Small intestine (tissue), 16 donors: ENCODE measurements at places on chromosomes 5 and 9.

DNA sequence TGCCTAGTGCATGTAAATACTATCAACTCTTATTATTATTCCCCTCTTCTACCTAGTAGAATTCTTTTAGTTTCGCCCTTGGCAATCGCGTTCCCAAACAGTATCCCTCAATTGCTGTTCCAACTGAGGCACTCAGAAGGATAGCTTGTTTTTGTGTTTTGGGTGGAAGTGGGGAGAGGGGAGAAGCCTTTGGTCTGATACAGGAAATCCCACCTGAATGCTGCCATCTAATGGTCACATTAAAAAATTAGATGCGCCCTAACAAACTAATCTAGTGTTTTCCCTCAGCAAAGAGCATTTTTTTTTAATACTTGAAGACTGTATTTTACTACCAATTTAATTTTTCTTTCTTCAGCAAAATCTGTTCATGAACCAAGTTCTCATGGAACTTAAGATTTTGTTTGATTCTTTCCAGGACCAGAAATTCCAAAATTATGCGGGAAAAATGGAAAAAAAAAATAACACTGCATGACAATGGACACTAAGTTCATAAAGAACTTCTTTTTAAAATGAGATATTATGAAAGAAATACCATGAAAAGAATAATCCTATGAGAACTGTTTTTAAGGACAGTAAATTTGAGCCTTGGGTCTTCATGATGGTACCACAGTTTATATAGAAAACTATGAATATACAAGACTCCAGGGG is 22.2 kb upstream of the GLDC start:
- peak; percentile 40 for DNase-seq
- no peak overlapping the region for H3K27ac ChIP-seq
- H3K27me3 ChIP-seq: no peaks in the 10 kb centered on the region
- no peaks in the 10 kb centered on the region for H3K4me1 ChIP-seq
- no peaks in the 10 kb centered on the region for H3K36me3 ChIP-seq
- H3K4me3 ChIP-seq: no peak overlapping the region

- DNase-seq: no peak
- no peaks in the 10 kb centered on the region for H3K27me3 ChIP-seq
- no peaks in the 10 kb centered on the region for H3K36me3 ChIP-seq
- no peaks in the 10 kb centered on the region for H3K4me1 ChIP-seq
- no peak overlapping the region for H3K4me3 ChIP-seq
- H3K27ac ChIP-seq: no peak overlapping the region
These were observed 106.7 kb upstream of the PTPN3 start for GRCh38 chr9:109604781-109605180.

GRCh38 chr9:97668485-97668884 is 28.7 kb downstream of the XPA start:
- H3K27ac ChIP-seq: no peak overlapping the region
- no peaks in the 10 kb centered on the region for H3K27me3 ChIP-seq
- no peak for DNase-seq
- no peaks in the 10 kb centered on the region for H3K4me1 ChIP-seq

DNA sequence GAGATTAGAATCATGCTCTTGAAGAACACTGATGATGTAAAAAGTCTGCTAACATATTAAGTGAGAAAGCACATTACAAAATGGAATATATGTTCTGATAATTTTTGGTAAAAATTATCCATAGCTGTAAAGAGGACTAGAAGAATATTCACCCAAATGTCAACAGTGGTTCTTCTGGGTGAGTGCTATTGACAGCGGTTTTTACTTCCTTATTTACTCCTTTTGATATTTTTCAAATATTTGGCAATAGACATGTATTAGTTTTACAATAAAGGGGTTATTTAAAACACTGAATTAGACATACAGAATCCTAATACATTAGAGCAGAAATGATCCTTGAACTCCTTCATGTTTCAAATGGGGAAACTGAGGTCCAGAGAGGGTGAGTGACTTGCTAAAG is 26.9 kb upstream of the MEGF9 start:
- no peaks in the 10 kb centered on the region for H3K4me1 ChIP-seq
- no peaks in the 10 kb centered on the region for H3K36me3 ChIP-seq
- no peaks in the 10 kb centered on the region for H3K27me3 ChIP-seq

GRCh38 chr5:132751444-132751843 is 4.2 kb downstream of the CCNI2 start:
- no peaks in the 10 kb centered on the region for H3K27me3 ChIP-seq
- H3K27ac ChIP-seq: no peak overlapping the region
- DNase-seq: no peak
- H3K4me3 ChIP-seq: no peak overlapping the region
- peaks cover 29% of the 10 kb centered on the region for H3K36me3 ChIP-seq

DNA sequence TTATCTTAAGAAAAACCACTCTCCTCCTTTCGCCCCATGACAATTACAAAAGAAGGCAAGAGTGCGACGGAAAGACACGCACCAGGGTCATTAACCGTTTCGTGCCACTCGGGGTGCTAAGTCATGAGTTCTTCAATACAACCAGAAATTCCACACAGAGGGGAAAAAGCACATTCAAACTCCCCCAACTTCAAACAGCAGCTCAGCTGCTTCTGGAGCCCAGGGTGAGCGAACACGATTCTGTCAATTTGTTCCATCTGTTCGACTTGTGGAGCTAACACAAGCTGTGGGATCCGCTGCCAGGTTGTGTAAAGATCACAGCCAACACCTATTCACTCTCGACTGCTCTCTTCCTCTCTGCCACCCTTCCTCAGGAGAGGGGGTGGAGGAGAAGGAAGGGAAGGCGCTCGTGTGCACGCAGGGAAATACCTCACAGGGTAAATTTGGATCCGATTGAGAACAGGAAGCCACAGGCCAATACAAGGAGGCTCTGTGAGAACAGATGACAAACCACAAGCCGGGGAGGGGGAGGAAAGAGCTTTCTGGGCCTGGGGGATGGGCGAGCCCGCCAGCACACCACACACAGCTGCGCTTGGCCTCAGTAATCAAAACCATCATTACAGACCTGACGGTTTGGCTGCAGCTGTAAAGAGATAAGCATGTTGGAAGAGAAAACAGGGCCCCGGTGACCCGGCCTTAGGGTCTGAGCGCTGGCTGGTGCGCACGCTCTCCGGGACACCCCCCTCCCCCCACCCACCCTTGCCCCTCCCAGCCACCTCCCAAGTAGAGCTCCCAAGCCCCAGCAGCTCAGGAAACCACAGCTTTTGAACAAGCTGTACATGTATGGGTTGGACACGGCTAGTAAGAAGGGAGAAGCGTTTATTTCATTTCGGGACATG is 54.3 kb downstream of the PTCH1 start:
- peaks cover 64% of the 10 kb centered on the region for H3K36me3 ChIP-seq
- peak; percentile 73 for DNase-seq
- H3K27me3 ChIP-seq: no peaks in the 10 kb centered on the region
- no peak overlapping the region for H3K4me3 ChIP-seq
- peak overlapping the region; percentile 50 for H3K27ac ChIP-seq
